ENCODE measurements at places on chromosomes 13 and 19.
A peak's percentile ranks its signal among the peaks of the same experiment; 100 is the strongest.

DNA sequence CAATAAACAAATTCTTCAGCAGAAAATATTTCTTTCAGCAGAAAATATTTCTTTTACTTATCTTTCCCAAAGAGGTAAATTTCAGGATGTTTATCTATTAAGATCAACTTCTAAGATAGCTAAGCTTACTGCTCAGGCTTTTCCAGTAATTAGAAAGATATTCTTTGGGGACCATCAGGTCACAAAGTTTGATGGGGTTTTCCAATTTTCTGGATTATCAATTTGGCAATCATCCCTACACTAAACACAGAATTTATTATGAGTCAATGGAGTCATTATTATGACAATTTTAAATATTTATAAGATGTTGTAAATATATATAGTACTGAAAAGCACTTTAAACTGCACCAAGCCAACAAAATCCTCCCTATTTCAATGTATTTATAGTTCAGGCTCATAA, 137.6 kb downstream of the AKAP11 start:
- no peak for DNase-seq

DNA sequence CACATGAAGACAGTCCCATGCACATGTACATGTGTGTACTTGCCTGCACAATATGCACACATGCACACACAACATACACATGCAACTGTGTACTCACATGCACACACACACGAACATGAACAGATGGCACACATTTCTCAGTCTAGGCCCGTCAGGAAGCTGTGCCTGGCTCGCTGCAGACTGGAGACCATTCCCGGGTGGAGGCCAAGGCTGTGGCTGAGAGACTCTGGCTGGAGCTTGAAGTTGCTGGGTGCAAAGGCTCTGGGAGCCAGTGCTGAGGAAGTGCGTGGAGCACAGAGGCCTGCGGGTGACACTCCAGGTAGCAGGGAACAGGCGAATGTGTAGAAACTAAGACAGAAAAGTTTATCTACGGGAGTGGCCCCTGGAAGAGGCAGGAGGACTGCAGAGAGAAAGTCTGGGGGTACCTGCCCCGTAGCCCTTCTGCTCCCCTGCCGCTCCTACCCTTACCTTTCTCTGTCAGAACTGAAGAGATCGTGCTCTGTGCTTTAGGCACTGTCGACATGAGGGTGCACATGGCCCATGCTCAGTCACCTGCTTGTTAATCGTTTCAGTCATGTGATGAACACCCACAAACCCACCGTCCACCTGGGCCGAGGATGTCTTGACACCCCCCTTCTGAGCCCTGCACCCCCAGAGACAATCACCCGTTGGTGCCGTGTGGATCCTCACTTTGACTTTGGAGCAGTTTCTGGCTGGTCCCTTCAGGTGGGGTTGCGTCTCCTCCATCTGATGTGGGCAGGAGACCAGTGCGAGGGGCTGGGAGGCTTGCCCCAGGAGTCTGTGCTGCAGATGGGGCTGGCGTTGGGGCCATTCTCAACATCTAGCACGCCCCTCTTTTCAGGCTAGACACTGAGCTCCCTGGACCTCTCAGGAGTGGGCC, 69.4 kb downstream of the TEX29 start:
- DNase-seq: no peak

DNA sequence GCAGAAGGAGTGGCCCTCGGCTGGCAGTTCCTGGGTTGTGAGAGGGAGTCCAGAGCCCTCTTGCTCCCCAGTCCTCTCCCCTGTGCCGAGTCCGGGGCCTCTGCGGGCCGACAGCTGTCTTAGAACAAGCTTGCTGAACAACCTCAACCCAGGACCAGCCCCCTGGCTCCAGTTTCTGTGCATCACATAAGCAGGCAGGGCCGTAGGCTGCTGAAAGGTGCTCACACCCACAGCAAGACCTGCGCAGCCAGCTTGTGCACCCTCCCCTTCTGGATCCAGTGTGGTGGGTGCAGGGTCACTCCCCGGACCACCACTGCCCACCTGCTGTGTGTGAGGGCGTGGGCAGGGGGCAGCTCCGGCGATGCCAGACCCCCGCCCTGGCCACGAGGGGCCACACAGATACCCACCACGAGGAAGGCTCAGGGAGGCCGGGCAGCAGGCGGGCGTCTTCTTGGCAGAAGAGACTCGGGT, 25.2 kb upstream of the F7 start:
- no peak for DNase-seq

GRCh38 chr13:28128926-28129325, 9.4 kb upstream of the PAN3 start:
- no peak for DNase-seq

DNA sequence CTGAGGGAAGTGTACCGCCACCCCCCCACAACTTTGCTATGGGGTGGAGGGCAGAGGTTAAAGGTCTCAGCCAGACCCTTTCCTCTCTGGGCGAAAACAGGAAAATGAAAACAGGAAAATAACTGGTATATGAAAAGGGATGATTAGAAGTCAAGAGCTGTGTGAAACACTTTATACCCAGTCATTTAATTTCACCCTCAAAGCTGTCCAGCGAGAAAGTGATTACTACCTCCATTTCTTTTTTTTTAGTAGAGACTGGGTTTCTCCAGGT, 575 bp upstream of the PHLDB3 start:
- DNase-seq: no peak

DNA sequence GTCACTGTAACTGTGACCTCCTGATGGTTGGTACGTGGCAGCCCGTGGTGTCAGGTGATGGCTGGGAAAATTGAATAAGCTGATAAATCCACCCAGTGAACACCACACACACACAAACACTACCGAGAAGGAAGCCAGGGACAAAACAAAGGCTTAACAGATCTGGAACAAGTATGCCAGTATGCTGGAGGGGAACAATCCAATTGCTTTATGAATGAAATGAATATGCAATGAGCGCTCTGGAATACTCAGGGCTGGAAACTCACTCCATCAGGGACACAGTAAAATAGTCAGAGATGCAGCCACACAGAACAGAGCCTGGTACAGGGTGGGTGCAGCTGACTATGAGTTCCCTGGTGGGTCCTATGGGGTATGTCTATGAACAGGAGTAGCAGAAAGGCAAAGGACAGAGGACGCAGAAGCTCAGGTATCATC, 16.7 kb downstream of the TMTC4 start:
- DNase-seq: no peak

DNA sequence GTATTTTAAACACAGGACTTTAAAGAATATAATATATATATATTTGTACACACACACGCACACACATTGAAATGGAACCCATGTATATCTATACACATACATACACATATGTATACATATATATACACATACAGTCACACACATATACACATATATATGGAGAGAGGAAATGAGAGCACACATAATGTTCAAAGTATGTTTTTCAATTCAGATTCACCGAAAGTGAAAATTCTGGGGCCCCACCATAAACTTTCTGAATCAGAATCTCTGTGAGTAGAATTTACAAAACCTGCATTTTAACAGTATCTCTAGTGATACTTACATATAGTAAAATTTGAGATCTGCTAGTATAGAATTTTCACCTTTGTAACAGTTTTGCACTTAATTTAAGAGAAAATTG, 60.4 kb upstream of the OBI1 start:
- no peak for DNase-seq

GRCh38 chr19:38911388-38912001, 491 bp downstream of the CCER2 start:
- DNase-seq: no peak

DNA sequence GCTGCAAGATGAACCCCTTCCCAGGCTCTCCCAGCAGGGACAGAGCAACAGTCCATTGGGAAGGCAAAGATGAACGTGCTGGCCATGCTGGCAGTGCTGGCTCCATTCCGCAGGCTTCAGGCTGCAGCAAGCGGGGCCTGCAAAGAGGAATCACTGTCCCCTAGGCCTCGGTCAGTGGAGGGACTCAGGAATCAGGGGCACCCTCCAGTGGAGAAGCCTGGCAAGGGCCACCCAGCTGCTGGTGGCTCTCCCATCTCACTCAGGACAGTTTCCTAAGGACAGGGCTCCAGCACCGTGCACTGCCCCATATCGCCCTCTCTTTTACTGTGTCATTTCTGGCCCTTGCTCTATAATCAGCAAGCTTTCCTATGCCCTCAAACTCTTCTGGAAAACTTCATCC, 498.6 kb downstream of the EFNB2 start:
- DNase-seq: no peak

- DNase-seq: no peak
Observed at GRCh38 chr19:3056417-3057088, 5.7 kb downstream of the TLE5 start.

- DNase-seq: no peak
Observed at GRCh38 chr13:95146486-95146885, 154.8 kb downstream of the ABCC4 start.

DNA sequence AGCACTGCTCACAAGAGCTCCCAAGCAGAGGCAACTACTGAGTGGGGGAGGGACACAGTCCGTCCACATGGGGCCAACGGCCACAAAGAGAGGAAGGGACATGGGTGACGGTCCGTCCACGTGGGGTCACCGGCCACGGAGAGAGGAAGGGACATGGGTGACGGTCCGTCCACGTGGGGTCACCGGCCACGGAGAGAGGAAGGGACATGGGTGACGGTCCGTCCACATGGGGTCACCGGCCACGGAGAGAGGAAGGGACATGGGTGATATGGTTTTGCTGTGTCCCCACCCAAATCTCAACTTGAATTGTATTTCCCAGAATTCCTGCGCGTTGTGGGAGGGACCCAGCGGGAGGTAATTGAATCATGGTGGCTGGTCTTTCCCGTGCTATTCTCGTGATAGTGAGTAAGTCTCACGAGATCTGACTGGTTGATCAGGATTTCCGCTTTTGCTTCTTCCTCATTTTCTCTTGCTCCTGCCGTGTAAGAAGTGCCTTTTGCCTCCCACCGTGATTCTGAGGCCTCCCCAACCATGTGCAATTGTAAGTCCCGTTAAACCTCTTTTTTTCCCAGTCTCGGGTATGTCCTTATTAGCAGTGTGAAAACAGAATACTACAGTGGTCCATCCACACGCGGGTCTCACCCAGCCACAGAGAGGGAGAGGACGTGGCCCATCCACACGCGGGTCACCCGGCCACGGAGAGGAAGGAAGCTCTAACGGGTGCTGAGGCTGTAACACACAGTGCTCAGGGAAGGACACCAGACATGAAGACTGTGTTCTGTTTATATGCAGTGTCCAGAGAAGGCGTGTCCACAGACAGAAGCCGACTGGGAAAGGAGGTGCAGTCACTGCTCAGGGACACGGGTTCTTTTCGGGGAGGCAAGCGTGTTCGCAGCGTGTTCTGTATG, 48.5 kb downstream of the GAS6 start:
- peak; percentile 34 for DNase-seq

GRCh38 chr13:62706048-62706447, 1290.4 kb upstream of the PCDH20 start:
- DNase-seq: no peak

GRCh38 chr19:2507109-2507508, 31.2 kb downstream of the GADD45B start:
- DNase-seq: peak; percentile 22

DNA sequence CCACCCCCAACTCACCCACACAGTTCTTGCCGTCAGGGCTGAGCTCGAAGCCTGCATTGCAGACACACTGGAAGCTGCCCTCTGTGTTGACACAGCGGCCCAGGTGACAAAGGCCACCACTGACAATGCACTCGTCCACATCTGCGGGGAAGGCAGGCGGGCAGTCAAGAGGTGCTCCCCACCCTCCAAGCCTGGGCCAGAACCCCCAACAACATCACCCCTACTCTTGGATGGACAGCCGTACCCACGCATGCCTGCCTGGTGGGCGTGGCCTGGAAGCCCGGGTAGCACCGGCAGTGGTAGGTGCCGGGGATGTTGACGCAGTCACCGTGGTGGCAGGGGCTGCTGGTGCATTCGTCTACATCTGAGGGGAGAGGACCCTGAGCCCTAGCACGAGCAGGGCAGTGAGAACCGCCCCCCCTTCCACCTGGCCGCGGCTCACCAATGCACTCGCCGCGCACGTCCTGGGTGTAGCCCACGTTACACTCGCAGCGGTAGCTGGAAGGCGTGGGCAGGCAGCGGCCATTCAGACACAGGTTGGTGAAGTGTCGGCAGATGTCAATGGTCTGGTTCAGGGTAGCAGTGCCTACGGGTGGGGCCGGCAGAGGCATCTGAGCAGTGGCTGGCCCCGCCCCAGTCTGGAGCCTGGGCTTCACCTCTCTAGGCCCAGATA, 13.3 kb downstream of the FBN3 start:
- DNase-seq: no peak

GRCh38 chr13:30111810-30112209, 195.5 kb downstream of the KATNAL1 start:
- DNase-seq: no peak

DNA sequence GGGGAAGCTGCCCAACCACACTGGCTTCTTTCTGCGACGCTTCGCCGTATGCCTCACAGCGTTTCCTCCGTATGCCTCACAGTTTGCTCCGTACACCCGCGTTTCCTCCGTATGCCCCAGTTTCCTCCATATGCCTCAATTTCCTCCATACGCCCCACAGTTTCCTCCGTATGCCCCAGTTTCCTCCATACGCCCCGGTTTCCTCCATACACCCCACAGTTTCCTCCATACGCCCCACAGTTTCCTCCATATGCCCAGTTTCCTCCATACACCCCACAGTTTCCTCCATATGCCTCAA, 22.6 kb downstream of the GAS6 start:
- DNase-seq: no peak

- DNase-seq: no peak
Observed at GRCh38 chr13:40191186-40191980, 475.1 kb downstream of the FOXO1 start.

DNA sequence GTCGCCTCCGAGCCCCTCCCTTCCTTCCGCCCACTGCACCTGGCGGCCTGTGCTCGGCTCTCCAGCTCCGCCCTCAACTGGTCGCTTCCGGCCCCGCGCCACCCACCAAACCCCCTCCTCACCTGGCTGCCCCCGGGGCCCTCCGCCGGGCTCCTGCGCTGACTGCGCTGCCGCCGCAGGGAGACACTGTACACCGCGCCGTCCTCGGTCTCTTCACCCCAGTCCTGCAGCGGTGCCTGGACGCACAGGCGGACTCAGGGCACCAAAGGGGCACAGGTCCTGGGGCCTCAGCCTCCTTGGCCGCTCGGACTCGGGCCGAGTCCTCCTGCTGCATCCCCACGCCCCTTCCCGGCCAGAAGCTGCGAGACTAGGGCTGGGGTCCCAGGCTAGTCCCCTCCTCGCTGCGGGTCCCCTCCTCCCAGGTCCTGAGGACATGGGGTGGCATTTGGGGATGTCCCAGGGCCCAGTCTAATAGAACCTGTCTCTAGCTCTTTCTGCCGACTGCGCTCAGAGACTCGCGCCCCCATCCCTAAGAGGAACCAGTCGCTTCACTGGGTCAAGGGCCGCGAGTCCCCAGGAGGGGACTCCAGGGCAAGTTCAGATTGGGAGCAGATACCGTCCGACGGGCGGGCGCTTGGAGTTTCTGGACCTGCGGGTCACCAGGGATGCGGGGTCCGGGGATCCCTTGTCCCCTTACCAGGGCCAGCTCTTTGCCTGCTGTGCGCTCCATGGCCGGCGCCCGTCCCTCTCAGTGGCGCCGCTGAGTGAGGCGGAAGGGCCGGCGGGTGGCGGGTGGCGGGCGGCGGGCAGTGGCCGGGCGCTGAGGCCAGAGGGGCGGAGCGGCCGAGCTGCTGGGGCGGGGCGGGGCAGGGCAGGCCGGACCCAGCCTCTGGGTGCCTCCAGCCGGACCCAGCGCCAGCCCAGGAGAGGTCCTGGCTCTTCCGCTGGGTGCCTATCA, at the start of gene RGL3:
TSS of gene RGL3 (minus strand) at position 766 of the 958 bp plus-strand sequence. CDS start at position 730, 36 bp downstream.
- DNase-seq: no peak

GRCh38 chr13:29548722-29549121, 46.8 kb downstream of the SLC7A1 start:
- no peak for DNase-seq

Measured in stimulated activated CD4-positive, alpha-beta T cell treated with anti-CD3 and anti-CD28 coated beads, Interleukin-1b, Interleukin-23, amount 100 ng/mL, for 48 hours (primary cell).